ENCODE measurements at places on chromosomes 4 and X.

GRCh38 chr4:3299976-3300671 is 7.3 kb downstream of the RGS12 start:
- DNase-seq, result no peak

GRCh38 chrX:121546317-121546716 is 498.9 kb downstream of the GLUD2 start:
- no peak for DNase-seq

GRCh38 chr4:22091906-22092305 is 143.3 kb upstream of the KCNIP4 start:
- DNase-seq, result no peak

DNA sequence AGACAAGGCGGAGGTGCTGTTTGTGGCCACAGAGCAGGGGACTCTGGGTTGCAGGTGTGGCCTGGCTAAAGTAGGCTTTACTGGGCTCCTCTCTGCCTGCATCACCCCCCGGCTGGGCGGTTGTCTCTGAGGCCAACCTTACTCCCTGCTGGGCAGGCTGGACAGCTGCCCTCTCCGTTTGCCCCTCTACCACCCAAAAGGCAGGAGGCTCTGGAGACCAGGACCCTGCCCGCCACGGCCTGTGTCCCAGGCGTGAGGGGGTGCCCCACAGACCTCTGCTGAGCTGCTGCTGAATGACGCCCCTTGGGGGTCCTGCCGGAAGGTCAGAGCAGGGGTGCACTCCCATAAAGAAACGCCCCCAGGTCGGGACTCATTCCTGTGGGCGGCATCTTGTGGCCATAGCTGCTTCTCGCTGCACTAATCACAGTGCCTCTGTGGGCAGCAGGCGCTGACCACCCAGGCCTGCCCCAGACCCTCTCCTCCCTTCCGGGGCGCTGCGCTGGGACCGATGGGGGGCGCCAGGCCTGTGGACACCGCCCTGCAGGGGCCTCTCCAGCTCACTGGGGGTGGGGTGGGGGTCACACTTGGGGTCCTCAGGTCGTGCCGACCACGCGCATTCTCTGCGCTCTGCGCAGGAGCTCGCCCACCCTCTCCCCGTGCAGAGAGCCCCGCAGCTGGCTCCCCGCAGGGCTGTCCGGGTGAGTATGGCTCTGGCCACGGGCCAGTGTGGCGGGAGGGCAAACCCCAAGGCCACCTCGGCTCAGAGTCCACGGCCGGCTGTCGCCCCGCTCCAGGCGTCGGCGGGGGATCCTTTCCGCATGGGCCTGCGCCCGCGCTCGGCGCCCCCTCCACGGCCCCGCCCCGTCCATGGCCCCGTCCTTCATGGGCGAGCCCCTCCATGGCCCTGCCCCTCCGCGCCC is 920 bp downstream of the HTT-AS start:
- no peak for DNase-seq

GRCh38 chr4:108926061-108926460 is 163.2 kb upstream of the ETNPPL start:
- no peak for DNase-seq

DNA sequence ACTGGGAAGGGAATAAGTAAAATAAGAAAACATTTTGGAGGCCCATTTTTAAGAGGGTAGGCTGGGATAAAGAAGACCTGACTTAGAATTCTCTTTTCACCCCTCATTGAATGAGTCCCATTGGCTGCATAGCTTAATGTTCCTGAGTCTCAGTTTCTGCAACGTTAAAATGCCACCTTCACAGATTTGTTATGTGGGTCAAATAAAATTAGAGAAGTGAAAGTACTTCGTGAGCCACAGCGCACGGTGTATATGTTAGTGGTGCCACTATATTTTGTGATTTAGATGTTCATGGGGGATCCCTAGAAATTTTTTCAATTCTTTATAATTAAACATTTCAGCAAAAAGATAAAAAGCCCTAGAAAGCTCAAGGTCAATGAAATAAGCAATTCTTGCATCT is 109.2 kb upstream of the HS3ST1 start:
- no peak for DNase-seq

- DNase-seq, result no peak
Observed at GRCh38 chrX:17415242-17415810, 40.3 kb downstream of the NHS start.
